Cerebellar cortex (tissue), 1 donor: ENCODE measurements at places on chromosomes 12 and 14.

DNA sequence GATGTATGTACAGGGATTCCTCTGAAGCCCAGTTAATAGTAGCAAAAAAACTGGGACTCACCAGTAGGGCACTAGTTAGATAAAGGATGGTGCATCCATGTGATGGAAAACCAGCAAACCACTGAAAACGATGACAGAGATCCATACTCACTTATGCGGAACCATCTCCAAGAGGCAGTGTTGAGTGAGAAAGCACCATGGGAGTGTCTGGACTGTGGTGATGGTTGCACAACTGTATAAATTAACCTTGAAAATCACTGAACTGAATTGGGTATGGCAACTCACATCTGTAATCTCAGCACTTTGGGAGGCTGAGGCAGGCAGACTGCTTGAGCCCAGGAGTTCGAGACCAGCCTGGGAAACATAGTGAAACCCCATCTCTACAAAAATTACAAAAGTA lies 53.6 kb upstream of the ZFP36L1 start:
- DNase-seq: no peak

DNA sequence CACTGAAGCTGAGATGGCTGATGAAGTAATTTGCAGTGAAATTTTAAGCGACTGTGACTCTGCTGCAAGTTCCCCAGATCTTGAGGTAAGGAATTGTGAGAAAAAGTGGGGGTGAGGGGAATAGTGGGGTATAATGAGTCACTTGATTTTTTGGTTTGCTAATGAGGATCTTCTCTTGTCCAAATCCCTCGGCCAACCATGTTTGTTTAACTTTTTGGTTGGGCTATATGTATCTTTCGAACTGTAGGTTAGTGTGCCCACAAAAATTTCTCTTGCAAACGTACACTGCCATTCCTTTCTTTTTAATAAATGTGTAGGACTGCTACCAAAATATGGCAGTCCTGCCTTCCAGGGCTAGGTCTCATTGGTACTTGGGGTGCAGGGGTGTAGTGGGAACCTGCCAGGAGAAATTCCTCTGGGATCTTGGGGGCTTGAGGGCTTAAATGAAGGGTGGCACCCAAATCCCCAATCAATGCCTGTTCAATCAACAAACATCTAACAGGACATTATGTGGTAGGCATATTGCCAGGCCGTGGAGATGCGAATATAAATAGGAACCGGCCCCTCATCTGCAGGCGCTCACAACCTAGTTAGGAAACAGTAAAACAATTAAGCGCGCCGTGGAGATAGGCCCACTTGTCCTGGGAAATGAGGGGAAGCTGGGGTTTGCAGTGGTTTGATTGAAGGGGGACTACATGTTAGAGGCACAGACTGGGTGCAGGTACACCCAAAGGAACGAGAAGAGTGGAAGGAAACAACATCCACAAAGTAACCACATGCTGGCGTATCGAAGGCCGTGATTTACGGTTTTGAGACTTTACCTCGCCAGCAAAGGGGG lies 1.3 kb upstream of the PABPN1 start:
- no peak for DNase-seq

- DNase-seq: no peak
These were observed 171.3 kb downstream of the TTC7B start for GRCh38 chr14:90644882-90645281.

GRCh38 chr12:88206601-88207000 lies 64.5 kb downstream of the TMTC3 start:
- DNase-seq: no peak

DNA sequence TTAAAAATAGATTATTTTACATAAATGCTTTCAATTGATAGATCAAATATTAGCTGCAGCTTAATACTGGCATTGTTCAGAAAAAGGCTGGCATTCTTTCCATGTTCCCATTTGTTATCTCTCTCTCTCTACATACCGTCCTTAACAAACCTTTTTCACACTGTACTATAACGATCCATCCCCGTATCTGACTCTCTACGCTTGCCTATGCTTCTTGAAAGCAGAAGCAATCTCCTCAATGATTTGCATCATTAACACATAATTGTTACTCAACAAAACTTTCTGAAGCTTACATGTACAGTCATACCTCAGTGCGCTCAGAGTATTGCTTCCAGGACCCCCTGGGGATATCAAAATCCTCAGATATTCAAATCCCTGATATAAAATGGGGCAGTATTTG lies 89.7 kb downstream of the TMTC1 start:
- no peak for DNase-seq

GRCh38 chr14:39668449-39668848 lies 236.2 kb upstream of the FBXO33 start:
- no peak for DNase-seq

DNA sequence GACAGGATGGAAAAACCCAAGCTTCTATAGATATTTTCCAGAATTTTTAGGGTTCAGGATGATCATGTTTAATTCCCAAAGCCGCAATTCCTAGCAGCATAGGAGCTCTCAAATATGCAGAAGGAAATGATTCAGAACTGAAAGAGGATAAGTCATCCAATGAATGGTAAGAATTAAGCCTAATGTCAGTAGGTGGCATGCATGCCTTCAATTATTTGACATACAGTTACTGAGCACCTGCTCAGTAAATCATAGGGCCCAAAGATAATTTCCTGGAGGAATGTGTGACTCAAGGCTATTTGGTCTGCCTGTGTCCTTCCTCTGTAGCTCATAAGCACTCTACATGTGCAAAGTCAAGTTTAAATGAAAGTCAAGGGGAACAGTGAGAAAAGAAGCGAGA lies 116.8 kb upstream of the SLC38A4 start:
- DNase-seq: no peak

DNA sequence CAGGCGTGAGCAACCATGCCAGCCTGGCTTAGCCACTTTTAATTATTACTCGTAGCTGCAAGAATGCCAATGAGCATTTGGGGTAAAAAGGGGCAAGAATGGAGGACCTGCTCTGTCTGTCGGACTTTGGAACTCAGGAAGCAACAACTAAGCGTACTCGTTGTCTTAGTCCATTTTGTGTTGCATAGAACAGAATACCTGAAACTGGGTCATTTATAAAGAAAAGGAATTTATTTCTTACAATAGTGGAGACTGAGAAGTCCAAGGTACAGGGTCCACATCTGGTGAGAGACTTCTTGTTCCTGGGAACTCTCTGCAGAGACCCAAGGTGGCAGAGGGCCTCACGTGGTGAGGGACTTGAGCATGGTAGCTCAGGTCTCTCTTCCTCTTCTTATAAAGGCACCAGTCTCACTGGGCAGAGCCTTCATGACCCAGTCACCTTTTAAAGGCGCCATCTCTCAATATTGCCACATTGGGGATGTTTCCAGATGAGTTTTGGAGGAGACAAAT lies 29.2 kb downstream of the SLC35E3 start:
- no peak for DNase-seq

- no peak for DNase-seq
These were observed 115.7 kb downstream of the BEGAIN start for GRCh38 chr14:100471441-100472093.

DNA sequence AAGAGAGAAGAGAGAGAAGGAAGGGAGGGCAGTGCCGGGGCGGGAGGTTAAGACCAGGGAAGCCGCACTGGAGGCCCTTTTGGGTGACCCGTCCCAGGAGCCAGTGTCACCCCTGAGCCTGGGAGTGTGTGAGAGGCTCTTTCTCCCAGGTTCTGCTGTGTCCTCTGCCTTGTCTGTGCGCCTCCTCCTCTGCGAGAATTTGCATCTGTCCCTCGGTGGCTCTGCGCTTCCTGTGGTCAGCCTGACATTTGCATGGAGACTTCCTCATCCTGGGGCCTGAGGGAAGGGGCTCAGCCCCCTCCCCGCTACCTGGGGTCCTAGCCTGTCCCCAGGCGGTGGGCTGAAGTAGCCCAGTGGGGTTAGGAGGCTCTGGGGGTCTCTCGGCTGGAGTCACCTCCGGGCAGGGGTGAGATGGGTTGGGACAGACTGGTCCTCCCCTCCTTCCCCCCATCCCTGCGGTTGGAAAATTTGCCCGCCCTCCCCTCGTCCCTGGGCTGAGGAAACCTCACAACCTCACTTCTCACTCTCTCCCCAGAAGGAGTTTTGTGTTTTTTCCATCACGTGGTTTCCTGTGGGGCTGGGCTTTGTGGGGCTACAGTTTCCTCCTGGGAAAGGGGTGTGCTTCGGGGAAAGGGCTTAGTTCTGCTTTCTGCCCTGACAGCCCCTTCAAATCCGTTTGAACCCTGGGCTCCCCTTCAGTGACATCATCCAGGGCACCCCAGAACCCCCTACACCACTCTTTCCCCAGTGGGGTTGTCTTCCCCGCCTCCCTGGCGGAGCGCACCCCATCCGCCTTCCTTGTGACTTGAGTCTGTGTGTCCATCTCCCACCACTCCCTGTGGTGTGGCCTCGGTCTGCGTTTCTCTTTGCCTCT lies 2.5 kb downstream of the PTPN6 start:
- DNase-seq: no peak

GRCh38 chr12:102120886-102121285 lies 903 bp downstream of the PARPBP start:
- DNase-seq: peak; percentile 20

DNA sequence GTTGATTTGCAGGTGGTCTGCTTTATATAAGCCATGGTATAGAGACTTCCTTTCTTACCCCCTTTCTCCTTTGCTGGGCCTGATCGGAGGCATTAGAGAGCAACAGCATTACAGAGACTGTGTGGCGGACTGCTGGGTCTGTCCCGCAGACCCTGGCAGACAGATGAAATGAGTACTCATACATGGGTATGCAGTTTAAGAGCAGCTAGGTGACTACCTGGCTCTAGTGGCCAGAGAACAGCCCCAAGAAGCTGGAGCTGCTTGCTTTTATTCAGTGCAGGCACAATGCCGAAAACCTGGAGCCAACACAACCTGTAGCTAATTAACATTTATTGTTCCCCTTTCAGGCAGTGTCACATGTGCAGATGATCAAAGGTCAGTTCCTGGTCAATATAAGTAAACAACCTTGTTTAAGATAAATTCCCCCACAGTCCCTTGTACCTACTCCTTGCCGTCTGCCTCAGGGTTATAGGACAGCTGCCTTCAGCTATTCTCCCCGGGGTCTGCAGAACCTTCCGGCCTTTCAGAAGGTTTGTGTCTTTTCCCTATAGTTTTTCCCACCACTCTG lies 160.0 kb downstream of the TRHDE start:
- no peak for DNase-seq

GRCh38 chr12:122976648-122976975 lies 1.6 kb downstream of the OGFOD2 start:
- DNase-seq: no peak

- DNase-seq: no peak
These were observed 9.5 kb upstream of the NUMB start for GRCh38 chr14:73467800-73468199.

DNA sequence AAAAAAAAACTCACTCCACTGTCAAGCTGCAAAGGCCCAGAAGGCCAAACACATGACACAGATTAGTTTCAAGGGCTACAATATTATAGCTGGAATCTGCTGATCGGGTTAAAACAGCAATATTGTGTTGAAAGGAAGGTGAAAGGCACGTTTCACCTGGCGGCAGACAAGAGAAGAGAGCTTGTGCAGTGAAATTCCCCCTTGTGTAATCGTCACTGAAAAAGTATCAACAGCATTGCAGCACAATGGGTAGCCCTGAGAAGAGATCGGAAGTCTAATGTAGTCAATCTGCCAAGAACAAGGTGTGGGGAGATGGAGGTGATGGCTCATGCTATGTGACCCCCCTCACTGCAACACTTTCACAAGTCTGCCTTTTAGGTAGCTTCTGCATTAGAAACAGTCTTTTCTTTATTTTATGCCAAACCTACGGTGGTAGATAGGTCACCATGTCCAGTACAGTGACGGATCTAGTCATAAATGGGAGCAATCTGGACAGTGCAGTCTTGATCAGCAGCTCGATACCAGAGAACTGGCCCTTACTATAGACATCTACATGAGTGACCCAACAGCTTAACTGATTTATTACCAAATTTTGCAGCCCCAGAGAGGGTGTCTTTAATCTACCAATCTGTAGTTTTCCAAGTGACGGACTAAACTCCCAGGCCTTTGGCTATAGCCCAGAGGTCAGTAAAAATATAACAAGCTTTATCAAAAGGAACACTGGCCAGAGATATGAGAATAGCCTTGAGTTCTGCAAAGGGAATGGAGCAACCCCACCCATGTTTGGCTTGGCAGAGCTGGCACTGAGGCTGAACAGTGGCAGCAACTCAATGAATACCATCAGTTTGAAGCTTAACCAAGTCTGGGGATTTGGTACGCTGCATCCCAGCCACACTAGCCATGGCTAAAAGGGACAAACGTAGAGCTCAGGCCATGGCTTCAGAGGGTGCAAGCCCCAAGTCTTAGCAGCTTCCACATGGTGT lies 35.4 kb downstream of the SPTSSA start:
- DNase-seq: no peak

DNA sequence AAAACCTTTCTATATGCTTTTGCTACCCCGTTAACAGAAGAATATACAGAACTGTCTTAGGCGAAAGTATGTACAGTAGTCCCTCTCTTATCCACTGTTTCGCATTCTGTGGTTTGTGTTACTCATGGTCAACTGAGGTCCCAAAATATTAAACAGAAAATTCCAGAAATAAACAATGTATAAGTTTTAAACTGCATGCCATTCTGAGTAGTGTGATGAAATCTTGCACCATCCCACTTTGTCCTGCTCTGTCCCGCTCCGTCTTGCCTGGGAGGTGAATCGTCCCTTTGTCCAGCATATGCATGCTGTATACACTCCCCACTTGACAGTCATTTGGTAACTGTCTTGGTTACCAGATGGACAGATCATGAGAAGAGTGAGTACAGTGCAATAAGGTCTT lies 70.1 kb upstream of the STRN3 start:
- no peak for DNase-seq

DNA sequence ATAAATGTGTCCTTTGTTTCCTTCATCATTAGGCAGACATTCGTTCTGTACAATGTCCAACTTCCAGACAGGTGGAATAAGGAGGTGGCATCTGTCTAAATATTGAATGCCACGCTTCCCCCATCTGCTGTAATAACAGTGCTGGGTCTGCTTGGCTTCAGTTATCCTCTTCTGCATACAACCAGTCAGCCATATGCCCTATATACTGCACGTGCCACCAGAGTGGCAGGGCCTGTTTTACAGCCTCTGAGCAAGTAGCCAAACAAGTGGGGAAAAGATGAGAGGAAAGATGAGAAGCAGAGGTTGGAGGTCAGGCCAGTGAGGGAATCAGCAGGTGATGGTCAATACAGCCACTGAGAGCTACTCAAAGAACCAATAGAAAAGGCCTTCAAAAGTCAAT lies 55.4 kb downstream of the OTX2 start:
- peak; percentile 21 for DNase-seq

DNA sequence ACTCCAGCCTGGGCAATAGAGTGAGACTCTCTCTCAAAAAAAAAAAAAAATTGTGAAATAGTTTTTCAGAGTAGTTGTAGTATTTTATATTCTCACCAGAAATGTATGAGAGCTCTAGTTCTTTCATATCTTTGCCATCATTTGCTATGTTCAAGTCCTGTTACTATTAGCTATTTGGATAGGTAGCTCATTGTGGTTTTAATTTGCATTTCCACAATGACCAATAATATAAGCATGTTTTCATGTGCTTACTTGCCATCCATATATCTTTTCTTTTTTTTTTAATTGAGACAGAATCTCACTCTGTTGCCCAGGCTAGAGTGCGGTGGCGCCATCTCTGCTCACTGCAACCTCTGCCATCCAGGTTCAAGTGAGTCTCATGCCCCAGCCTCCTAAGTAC lies 8.4 kb upstream of the RIPK3 start:
- no peak for DNase-seq

GRCh38 chr12:72872238-72872887 lies 600.2 kb downstream of the TRHDE start:
- DNase-seq: no peak

- DNase-seq: no peak
These were observed 21.3 kb upstream of the TSPAN9 start for GRCh38 chr12:3055704-3056467.
